ENCODE measurements at places on chromosomes 2 and 18.

DNA sequence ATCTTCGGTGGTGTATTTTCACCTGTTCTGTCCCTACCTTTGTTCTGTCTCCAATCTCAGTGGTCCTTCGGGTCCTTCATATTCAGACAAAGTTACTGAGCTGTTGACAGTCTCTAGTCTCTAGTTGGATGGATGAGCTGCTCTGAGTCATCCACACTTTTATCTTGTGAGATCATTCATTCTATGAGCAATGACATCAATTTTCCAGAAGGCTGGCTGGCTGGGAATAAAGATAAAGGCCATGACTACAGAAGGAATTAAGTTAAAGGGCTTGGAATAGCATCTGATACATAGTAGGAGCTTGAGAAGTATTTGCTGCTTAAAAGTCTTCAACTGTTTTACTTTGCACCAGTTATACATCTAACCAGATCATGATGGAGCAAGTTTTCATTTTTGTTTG lies 43.1 kb upstream of the SLC39A10 start:
- no peak for DNase-seq

- no peak for DNase-seq
Observed at GRCh38 chr2:200687922-200688920, 102.4 kb downstream of the AOX1 start.

- no peak for DNase-seq
Observed at GRCh38 chr2:144480285-144480684, 39.6 kb downstream of the ZEB2 start.

DNA sequence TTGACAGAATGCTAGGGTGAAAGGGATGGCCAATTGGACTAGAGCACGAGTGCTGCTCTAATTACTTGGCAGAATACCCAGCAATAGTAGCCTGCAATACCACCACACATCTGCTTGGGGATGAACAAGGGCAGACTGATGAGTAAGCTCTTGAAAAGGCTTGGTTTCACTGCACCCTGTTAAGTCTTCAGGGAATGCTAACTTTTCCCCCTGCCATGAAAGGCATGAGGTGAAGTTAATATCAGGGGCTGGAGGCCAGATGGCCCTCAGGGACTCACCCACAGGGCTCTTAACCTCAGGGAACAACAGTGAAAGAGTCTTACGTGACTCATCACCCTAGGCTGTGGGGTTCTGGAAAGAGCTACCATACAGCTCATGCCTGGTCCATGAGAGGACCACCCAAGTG lies 51.7 kb upstream of the MYL1 start:
- no peak for DNase-seq

GRCh38 chr2:217643789-217644301 lies 358.9 kb downstream of the TNS1 start:
- no peak for DNase-seq

Data from SIG-M5 (cell line).